ENCODE measurements at places on chromosomes 4 and X.

- DNase-seq = no peak
These were observed 344.7 kb downstream of the PCDH10 start for GRCh38 chr4:133493776-133494175.

DNA sequence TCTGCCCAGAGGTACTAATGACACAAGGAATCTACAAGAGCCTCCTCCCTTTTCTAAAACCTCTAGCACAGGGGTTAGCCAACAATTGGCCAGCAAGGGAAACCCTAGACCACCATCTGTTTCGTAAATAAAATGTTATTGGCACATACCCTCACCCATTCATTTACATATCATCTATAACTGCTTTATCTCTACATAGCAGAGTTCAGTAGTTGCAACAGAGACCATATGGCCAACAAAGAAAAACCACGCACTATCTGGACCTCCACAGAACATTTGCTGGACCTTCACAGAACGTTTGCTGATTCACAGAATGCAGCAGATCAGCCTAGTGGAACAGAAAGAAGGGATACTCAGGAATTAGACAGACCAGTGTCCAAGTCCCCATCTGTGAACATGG, 9.4 kb downstream of the SLC2A9 start:
- DNase-seq = no peak

GRCh38 chr4:99710681-99711345, 53.2 kb upstream of the C4orf54 start:
- DNase-seq = no peak

- no peak for DNase-seq
These were observed 160.0 kb upstream of the ARX start for GRCh38 chrX:25175743-25176142.

DNA sequence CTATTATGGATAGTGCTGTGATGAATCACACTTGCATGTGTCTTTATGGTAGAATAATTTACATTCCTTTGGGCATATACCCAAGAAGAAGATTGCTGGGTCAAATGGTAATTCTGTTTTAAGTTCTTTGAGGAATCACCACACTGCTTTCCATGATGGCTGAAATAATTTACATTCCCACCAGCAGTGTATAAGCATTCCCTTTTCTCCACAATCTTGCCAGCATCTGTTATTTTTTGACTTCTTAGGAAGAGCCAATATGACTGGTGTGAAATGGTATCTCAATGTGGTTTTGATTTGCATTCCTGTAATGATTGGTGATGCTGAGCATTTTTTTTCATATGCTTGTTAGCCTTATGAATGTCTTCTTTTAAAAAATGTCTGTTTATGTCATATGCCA, 1120.2 kb downstream of the ARAP2 start:
- DNase-seq = no peak

DNA sequence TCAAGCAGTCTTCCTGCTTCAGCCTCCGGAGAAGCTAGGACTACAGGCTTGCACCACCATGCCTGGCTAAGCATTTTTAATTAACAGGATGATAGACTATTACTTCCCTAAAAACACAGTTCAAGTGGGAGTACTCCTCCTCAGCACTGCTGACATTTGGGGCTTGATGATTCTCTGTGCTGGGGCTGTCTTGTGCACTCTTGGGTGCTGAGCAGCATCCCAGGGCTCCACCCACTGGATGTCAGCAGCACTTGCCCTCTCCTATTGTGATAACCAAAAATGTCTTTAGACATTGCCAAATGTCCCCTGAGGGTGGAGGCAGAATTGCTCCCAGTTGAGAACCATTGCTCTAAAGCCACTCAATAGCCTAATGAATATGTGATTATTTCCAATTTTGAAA, 60.4 kb downstream of the CLCN4 start:
- no peak for DNase-seq

DNA sequence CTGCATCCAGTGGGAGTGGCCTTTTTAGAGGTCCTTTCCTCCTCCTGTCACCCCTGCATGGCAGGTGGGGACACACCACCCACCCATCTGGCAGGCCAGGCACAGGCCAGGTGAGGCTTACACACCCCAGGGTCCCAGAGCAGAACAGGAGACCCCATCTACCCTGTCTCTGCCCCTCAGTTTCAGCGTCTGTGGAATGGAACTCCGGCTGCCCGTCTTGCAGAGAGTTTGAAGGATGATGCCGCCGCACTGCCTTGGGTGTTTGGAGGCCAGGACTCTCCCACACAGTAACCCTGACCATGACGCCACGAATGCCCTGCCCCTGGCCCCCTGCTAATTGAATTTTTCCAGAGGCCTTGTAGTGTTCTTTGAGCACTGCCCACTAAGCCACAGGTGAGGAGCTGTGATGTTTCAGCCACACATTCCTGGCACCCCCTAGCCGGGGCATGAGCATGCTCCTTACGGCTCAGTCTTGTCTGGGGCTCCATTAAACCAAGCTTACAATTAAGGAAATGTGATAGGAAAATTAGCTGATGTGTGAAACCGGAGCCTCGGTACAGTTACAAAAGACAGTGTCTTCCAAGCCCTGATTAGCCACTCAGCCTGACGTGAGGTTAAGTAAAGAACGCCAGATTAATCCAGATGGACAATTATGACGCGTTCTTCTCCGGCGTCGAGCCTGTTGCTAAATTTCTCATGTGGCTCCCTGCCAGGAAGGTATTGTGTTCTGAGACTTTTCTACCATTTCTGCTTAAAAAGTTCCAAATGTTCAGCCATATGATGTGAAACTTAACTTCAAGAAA, 39.3 kb downstream of the HMX1 start:
- DNase-seq = no peak

DNA sequence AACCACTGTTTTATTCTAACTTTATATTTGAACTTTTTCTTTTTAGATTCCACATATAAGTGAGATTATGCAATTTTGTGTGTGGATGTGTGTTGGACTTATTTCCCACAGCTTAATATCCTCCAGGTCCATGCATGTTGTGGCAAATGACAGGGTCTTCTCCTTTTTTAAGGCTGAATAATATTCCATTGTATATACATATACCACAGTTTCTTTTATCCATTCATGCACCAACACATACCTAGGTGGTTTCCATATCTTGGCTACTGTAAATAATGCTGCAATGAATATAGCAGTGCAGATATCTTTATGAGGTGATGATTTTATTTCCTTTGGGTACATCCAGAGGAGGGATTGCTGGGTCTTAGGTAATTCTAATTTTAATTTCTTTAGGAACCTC, 69.0 kb downstream of the SNCA start:
- no peak for DNase-seq

GRCh38 chrX:110531873-110532580, 173.4 kb downstream of the RTL9 start:
- no peak for DNase-seq

DNA sequence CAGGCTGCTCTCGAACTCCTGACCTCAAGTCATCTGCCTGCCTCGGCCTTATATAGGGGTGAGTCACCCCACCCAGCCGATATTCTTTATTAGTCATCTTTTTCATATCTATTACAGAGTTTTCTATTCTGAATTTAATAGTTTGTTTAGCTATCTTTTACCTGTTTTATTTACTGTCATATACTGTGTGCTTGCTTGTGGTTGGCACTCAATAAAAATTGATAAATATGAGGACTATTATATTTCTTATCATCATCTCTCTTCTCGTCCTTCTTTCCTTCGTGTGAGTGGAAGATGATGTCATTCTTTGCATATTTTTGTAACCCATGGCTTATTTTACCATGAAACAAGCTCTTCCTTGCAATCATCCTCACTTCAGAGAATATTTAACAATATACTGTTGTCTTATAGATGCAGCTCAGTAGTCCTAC, 265.5 kb downstream of the ARHGAP24 start:
- DNase-seq = no peak

- no peak for DNase-seq
These were observed 993 bp upstream of the CTAG2 start for GRCh38 chrX:154654372-154654771.

DNA sequence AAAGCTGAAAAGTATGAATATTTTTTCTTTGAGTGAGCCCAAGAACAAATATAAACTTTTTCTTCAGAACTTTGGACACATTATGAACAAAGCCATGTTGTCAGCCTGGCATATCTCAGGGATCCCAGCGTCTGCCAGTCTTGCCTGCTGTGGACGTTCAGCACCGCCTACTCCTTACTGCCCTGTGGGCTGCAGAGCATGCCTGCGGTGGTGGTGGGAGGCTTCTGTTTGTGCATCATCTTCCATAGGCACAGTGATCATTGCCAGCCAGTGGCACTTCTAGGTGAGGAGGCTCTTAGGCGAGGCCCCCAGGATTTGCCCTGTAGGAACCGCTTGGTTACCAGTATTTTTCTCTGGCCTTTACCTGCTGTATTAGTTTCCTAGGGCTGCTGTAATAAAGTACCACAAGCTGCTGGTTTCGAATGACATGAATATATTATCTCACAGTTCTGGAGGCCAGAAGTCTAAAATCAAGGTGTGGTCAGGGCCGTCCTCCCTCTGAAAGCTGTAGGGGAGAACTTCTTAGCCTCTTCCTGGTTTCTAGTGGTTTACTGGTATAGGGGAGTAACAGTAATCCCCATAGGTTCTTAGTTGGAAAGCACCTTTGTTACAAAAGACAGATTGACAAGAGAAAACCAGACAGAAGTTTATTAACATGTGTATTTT, 15.4 kb downstream of the ANXA3 start:
- no peak for DNase-seq

- DNase-seq = no peak
These were observed 276.8 kb upstream of the TET2 start for GRCh38 chr4:104869831-104870230.

DNA sequence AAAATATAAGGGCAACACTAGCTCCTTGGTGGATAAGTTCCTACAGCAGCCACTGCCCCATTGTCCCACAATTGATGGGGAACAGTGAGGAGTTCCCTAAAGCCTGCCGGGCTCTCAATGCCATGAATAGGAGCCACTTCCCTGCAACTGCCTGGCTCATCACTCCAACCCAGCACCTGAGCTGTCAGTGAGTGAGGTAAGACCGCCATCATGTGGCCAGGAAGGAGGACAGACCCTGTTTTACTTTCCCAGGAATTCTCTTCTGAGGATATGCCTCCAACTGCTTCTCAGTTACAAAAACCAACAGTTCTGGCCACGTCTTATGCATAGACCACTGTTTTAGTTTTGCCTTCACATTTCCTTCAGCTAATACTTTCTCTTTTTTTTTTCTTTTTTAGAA, 45.5 kb downstream of the SRPX start:
- DNase-seq = no peak

GRCh38 chr4:83723609-83724008, 187.7 kb downstream of the GPAT3 start:
- no peak for DNase-seq

GRCh38 chr4:62490635-62491034, 1290.5 kb downstream of the ADGRL3 start:
- DNase-seq = no peak

- DNase-seq = no peak
These were observed 64.2 kb upstream of the DIPK2B start for GRCh38 chrX:45264865-45265264.

DNA sequence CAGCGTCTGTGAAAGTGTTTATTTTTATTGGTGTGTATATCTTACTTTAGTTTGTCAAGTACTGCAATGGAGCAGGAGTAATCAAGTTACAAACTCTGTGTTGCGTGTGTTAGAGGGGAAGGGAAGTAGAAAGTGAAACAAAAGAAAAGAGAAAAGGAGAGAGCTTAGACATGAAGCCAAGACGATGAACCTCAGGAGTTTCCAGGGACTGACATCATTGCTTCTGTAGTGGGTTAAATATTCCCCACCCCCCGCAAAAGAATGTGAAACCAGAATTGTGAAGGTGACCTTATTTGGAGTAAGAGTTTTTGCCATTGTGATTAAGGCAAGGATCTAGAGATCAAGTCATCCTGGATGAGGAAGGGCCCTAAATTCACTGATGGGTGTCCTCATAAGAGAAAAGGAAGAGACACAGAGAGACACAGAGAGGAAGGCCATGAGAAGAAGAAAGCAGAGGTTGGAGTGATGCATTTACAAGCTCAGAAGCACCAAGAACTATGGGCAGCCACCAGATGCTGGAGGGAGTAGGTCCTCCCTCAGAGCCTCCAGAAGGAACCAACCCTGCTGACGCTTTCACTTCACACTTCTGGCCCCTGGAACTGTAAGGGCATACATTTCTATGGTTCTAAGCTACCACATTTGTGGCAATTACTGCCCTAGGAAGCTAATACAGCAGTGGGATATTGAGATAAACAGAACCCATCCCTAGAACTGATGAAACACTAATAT, 173.6 kb upstream of the SFRP2 start:
- DNase-seq = no peak

DNA sequence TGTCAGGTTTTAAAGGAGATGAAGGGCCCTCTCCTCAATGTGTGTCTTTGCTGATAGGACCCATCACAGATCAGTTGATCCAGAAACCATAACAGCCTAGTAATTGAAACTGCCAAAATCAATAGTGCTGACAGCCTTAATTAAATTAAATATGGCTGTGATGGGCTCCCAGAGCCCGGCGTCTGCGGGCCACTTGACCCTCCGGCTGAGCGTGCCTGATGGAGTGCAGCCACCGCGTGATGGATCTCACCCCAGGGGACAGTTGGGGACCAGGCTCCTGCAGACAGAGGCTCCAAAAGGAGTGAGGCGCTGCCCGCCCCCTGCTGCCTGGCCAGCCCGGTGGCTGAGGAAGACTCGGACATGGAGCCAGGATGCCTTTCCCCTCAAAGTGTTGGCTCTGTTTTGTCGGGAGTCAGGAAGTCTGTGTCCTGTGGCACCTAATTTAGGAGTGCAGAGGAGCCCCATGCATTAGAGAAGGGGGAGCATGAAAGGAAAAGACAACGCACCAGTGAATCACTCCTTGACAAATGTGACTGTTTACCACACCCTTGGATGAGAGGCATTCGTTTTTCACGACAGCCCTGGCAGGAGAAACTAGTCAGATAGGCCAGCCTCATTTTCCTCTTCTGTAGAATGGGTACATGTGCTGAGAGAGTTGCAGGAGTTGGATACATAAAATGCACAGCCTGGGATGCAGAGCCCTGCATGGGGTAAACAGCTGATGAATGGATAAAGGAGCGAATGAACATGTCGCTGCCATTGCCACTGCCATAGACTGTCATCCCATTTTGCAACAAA, 40.9 kb upstream of the MSX1 start:
- DNase-seq = no peak

DNA sequence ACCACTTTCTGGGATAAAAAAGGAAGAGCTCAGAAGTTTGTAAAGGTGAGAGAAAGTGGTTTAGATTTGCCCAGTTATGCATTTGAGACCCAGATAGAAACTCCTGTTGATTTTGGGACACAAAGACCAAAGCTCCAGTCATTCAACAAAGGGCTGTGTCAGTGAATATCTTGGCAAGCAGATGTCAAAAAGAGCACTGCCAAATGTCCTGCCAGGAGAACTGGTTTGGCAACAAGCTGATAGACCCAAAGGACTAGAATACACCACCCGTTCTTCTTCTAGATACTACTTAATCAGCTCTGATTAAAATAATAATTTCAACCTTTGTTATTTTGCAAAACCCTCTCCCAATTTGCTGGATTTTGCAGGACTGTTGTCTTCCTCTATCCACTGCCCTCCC, 121.4 kb downstream of the NHS start:
- DNase-seq = no peak

- DNase-seq = no peak
These were observed 79.3 kb downstream of the GABRB1 start for GRCh38 chr4:47110546-47111132.
